ENCODE measurements at places on chromosomes 5 and 9.

DNA sequence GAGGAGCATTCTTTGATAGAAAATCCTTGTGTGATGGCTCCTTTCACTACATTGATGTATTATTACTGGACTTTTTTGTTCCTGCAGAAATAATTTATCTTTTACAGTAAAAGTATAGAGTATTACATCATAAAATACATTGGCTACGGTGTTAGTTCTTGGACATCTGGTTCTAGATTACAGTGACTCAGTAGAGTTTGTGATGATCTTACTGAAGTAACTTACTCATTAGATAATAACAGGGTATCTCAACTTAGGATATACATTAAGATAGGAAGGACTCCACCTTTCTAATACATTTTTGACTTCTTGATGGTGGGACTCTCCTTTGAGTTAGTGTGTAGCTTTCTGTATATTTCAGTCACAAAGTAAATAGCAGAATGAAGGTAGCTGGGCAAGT, 59.1 kb downstream of the ZNF462 start:
- no peak for DNase-seq

DNA sequence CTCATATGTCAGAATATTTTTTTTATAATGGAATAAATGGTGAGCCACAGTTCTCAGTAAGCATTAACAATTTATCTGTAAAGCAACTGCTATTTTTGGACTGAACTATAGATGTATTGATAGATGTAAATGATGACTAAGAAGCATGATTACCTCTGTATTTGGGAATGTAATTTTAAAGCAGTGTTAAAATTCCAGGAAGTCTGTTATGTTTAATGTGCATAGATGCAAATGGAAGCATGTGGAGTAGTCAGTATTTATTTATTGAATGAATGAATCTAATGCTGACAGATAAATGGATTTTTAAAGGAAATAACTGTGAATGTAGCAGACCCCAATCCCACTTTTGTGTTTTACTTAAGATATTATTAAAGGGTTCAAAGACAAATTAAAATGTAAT, 95.0 kb downstream of the ATG10 start:
- no peak for DNase-seq

- DNase-seq: peak; percentile 51
These were observed 1.2 kb upstream of the AJM1 start for GRCh38 chr9:136840877-136841645.

DNA sequence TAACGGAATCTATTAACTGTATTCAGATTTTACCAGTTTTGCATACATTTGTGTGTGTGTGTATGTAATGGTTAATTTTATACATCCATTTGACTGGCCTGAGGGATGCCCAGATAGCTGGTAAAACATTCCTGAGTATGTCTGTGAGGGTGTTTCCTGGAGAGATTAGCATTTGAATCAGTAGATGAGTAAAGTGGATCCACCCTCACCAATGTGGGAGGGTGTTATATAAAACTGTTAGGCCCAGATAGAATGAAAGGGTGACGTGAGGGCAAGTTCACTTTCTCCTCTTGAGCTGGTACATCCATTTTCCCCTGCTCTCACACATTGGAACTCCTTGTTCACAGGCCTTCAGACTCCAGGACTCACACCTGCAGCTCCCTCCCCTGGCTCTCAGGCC, 88.7 kb downstream of the EMB start:
- DNase-seq: no peak

GRCh38 chr9:136599811-136600660, 54.2 kb upstream of the NOTCH1 start:
- no peak for DNase-seq

- DNase-seq: no peak
These were observed 245.4 kb upstream of the NREP start for GRCh38 chr5:112002376-112002775.

- no peak for DNase-seq
These were observed 35.5 kb upstream of the LRRC14B start for GRCh38 chr5:155651-156410.

Data from fibroblast of gingiva (primary cell).